ENCODE measurements at places on chromosomes 6 and 20. TPM values are rescaled to one million over a fixed set of nuclear protein-coding genes. Genes with fewer than 3 reads are reported as not detected.
A peak's percentile ranks its signal among the peaks of the same experiment; 100 is the strongest.

CST5 gene
- not detected for total RNA-seq

ITPR3 gene
- total RNA-seq: 24.4 TPM

DNA sequence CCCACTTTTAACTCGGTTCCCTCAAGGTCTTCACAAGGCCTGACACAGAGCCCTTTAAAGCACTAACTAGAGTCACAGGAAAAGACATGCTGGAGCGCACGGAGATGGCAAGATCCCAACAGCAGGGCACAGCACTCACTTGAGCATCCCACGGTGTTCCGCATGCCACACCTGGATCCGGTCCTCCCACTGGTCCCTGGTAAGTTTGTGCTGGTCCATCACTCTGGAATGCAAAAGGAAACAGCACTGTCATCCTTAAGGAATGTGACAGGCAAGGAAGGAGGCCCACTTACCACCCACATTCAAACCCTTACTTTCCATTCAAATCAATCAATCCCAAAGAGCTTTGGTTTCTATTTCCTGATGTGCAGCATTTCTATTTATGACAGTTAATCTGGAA lies 34.7 kb downstream of the EZR start:
- DNase-seq: peak; percentile 48

DNA sequence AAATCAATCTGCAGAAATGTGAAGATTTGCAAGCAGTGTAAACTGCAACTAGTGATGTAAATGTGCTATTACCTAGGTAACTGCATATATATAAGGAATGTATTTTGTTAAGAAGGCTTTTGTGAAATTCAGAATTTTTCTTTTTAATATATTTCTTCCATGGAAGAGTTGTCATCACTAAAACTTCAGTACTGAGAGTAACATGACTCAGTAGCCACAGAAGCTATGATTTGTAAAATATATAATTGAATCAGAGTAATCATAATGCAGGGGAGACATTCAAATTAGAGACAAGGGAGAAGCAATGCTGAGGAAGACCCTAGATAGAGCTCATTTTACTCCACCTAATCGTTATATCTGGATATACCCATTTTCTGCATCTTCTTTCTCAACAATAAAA lies 141.7 kb downstream of the ADGRG6 start:
- no peak for DNase-seq

DNA sequence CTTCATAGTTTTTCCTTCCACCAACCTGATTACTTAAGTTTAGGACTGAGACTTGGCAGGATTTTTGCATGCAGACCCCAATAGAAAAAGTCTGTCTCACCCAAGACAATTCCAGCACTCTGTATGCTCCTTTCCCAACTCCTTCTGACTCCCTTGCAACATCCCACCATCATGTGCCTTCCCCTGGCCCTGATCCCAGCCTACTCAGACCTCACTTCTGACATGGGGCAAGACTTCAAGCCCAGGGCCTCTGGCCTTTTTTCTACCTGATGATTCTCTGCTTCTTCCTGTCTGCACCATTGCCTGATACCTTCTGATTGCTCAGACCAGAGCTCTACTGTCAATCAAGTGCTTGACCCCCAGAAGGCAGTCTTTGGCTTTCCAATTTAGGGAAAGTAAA lies 96.6 kb downstream of the HAO1 start:
- DNase-seq: peak; percentile 39

DNA sequence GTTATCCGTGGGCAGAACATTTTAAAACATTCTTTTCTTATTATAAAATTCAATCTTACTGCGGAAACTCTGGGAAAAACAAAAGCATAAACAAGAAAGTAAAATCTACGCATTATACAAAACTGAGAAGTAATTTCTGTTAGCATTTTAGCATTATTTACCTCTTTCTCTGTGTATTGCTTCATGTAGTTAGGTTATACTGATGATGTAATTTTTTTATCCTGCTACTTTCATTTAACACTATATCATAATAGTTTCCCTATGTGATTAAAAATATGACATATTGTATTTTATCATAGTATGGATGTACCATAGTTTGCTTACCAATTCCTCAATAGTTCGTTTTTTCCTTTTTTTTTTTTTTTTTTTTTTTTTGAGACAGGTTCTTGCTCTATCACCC lies 4.2 kb upstream of the GCNT2 start:
- DNase-seq: no peak

- DNase-seq: no peak
These were observed 51.5 kb upstream of the TRIM26 start for GRCh38 chr6:30264743-30265142.

All from RPMI7951 (cell line).